ENCODE measurements at places on chromosomes 4 and X.

GRCh38 chrX:144334577-144334976 is 450.7 kb downstream of the UBE2NL start:
- DNase-seq = no peak

DNA sequence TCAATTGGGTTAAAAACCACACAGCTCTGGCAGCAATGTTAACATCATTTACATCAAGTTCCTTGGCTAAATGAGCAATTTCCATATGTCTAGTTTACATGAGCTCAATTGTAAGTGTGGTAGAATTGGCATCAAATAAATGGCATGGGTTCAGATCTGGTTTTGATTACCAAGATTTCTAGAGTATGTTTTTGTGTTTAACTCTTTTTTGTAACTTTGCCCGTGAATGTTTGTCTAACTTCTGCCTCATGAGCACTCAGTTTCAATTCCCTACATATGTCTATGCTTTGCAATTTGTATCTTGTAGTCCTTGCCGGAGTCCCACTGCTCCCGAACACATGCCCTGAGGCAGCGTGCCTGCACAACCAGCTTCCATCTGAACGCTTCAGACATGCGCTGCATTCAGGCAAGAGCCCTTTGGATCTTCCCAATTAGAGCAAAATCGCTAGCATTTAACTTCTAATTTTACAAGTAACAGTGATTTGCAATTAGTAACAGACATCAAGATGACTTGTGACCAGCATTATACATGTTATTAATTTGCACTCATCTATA is 644.4 kb downstream of the TRIML1 start:
- DNase-seq = no peak

DNA sequence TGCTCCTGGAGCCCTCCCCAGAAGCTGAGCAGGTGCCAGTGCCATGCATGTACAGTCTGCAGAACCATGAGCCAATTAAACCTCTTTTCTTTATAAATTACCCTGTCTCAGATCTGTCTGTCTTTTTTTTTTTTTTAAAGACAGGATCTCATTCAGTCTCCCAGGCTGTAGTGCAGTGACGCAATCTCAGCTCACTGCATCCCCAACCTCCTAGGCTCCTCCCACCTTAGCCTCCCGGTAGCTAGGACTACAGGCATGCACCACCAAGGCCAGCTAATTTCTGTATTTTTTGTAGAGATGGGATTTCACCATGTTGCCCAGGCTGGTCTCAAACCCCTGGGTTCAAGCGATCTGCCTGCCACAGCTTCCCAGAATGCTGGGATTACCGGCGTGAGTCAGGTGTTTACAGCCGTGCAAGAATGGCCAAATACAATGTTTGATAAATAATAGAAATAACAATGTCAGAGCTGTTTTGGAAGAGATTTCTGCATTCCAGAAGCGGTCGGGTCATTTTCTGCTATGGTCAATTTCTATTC is 68.8 kb downstream of the SLC2A9 start:
- DNase-seq = no peak

- no peak for DNase-seq
Observed at GRCh38 chr4:101977076-101977475, 186.5 kb downstream of the BANK1 start.

GRCh38 chrX:153878345-153878744 is 7.6 kb downstream of the L1CAM start:
- no peak for DNase-seq

DNA sequence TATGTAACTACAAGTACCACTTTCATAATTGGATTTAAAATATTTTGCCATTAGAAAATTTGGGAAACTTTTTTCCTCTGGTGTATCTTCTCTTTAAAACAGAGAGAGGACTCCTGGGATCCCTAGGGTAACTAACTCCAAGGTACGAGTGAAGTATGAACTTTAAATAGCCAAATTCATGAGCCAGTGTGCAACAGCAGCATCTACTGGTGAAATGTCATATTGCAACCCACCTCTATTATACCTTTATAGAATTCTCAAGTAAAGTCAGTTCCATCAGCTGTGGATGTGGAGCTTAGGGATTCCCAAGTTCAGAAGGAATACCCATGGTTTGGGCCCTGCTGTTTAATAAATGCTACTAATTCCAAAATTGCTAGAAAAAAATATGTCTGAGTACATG is 282.7 kb upstream of the TAPT1 start:
- no peak for DNase-seq

DNA sequence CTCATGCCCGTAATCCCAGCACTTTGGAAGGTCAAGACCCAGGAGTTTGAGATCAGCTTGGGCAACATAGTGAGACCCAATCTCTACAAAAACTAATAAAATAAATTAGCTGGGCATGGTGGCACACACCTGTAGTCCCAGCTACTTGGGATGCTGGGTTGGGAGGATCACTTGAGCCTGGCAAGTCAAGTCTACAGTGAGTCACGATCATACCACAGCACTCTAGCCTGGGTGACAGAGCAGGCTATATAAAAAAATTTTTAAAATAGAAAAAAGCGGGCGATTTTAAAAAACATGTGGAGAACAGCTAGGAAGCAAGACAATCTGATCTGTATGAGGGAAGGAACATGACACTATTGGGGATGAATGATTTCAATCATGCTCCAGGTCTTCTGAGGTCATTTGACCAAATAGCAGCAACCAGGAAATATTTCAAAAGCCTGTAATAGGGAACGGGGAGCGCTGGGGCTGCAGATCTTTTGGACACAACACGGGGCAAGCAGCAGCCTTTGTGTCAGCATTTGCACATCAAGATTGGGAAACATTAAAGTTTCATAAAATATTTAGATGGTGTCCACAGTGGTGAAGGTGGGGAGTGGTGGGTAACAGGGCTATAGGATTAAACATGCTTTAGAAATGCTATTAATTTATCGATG is 48.3 kb upstream of the GUCY1A1 start:
- no peak for DNase-seq

DNA sequence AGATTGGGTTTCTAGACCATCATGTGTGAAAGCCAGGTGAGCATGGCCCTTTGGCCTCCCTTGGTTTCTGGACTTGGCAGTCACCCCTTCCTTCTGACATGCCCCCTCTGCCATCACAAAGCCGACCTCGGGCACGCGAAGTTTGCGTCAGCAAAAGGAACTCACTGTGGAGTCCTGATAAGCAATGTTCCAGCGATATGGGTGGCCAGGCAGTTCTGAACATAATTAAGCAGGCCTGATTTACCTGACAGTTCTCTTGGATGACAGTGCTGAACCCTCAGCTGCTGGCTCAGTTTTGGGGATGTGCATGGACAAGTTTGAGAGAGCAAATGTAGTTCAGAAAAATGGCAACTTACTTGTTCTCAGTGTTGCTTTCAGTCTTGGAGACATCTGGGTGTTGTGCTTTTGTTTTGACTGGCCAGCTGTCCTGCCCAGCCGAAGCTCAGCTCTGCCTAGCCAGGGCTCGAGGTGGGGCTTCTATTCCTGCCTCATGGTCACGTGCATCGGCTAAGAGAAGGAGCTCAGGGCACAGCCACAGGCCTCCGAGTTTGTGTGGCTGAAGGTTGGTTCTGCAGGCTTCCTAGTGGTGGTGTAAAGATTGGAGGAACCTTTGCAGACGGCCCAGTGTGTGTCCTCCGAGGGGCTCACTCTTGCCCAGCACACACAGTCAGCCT is 78.3 kb downstream of the CLDN34 start:
- DNase-seq = no peak

GRCh38 chr4:87392183-87392582 is 1.2 kb upstream of the HSD17B11 start:
- DNase-seq = no peak

- no peak for DNase-seq
Observed at GRCh38 chr4:8472689-8473197, 32.2 kb downstream of the TRMT44 start.

- DNase-seq = no peak
Observed at GRCh38 chr4:74632634-74633033, 161.7 kb downstream of the BTC start.

- no peak for DNase-seq
Observed at GRCh38 chr4:10371869-10372471, 85.3 kb downstream of the ZNF518B start.

DNA sequence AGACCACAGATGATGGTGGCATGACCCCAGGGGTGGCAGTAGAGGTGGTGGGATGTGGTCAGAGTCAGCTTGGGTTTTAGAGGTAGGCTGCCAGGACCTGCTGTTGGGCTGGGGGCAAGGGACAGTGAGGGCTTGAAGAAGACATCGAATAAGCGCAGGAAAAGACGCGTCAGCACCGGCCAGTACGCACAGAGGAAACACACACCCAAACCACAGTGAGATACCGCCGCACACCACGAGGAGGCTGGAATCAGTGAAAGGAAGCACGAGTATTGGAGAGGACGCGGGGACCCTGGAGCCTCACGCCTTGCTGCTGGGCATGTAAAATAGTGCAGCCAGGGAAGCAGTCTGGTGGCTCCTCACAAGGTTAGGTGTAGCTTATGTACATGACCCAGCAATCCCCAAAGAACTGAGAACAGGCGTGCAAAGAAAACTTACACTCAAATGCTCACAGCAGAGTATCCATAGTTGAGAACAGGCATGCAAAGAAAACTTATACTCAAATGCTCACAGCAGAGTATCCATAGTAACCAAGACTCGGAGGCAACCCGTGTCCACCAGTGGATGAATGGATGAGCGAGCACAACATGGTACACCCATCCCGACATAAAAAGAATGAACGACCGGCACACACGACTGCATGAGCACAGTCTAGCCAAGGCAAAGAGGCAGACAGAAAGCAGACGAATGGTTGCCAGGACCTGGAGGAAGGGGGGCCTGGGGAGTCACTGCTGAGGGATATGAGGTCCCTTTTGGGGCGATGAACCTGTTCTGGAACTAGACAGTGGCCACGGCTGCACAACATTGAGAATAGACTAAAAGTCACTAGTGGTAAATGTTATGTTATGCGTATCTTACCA is 13.3 kb downstream of the PDZD4 start:
- no peak for DNase-seq

- DNase-seq = no peak
Observed at GRCh38 chr4:156420623-156421022, 467.0 kb upstream of the CTSO start.

DNA sequence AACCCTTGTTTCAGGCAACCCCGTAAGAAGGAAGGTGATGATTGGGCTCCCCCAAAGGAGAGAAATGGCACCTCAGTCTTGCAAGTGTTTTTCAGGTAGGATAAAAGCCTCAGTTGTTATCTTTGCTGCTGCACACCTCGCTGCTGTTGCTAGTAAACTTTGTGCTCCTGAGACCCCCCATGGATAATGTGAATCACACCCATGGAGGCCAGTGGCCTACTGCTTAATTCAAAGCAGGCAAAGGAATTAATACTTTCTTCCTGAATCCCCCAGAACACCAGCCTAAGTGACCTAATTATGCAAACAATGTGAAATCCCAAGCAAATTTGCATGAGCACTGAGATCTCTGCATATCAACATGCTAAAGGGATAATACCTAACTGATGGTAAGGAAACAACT is 337.5 kb downstream of the GRIA2 start:
- no peak for DNase-seq

- no peak for DNase-seq
Observed at GRCh38 chr4:184281231-184282139, 63.8 kb upstream of the ENPP6 start.

- no peak for DNase-seq
Observed at GRCh38 chrX:19798423-19798822, 89.0 kb downstream of the SH3KBP1 start.

DNA sequence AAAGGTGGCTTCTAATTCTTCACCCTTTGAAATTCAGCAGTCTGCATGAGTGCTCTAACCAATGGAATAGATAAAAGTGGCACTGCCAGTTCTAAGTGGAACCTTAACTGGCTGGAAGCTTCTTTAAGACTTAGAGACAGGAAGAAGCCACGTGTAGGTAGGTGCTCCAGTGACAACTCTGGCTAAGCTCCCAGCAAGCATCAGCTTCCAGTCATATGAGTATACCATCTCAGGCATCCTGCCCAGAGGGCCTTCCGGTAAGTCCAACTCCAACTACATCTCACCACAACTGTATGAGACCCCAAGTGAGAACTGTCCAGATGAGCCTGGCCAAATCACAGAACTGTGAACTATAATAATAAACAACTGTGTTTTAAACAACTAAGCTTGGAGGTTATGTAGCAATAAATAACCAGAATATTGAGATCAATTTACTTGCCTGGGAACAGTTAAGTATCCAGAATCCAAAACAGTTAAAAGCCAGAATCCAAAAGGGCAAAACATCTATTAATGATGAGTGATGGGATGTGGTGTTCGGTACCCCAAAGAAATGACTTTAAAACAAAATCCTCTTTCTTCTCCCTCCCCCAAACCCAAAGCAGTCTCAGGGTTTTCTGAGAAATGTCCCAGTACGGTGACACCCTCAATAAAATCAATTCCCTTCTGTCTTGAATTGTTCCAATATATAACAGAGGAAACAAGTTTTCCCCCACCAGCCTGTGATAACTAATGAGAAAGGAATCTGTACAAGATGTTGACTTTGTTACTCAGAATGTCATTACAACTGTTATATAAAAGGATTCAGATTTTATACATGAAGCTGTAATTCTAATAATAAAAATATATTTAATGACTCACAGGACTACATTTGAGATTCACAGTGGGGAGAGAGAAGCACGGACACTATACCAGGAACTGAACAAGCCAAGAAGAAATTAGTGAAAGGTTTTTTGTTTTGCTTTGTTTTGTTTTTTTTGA is 4.2 kb downstream of the TSPAN5 start:
- DNase-seq = no peak

- peak; percentile 87 for DNase-seq
Observed at GRCh38 chr4:54659313-54659712, 1.6 kb downstream of the KIT start.

GRCh38 chr4:101471201-101471600 is 123.9 kb upstream of the PPP3CA start:
- no peak for DNase-seq

DNA sequence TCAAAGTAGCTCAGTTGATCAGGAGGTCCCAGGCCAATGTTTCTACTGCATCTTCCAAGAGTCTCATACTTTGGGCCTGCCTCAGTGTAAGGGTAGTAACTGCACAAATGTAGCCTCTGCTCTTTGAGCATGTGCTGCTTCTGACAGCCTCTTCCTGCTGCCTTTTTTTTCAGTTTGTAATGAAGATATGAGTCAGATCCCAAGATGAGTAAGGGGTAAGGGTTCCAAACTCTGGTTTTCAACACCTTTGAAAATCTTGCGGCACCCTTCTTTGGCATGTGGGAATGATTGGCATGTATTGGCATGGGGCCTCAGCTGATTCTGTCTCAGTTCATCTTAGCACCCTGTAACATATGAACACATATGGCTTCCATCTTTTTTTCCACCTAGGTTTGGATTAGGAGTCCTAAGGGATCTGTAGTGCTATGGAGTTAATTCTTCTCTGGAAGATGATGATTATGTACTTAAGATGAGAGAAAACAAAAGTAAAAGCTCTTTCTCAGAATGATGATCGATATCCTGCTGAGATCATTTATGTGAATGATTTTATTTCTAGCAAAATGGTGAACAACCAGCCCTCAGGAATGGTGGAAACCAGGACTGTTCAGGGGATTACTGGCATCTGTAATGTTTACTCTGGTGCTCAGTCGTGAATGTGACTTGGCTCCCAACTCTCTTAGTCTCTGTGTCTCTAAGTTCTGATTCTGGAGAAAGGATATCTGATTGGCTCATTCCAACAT is 118.7 kb upstream of the PRPS2 start:
- DNase-seq = no peak

GRCh38 chr4:123977641-123978081 is 581.1 kb downstream of the SPRY1 start:
- no peak for DNase-seq

GRCh38 chrX:42531441-42531840 is 246.5 kb downstream of the PPP1R2C start:
- DNase-seq = no peak

GRCh38 chr4:177047070-177047850 is 254.5 kb upstream of the VEGFC start:
- peak; percentile 10 for DNase-seq

All from NCI-H1930 (cell line).